ENCODE measurements at places on chromosomes 11 and 22.

- no peak for DNase-seq
Measured at GRCh38 chr11:128835741-128836430, 31.2 kb downstream of the KCNJ1 start.

- no peak for DNase-seq
Measured at GRCh38 chr11:120840661-120841060, 183.2 kb upstream of the TBCEL start.

GRCh38 chr22:44618400-44618799, 83.6 kb upstream of the PRR5 start:
- no peak for DNase-seq

- no peak for DNase-seq
Measured at GRCh38 chr11:127000981-127001380, 411 bp upstream of the KIRREL3 start.

DNA sequence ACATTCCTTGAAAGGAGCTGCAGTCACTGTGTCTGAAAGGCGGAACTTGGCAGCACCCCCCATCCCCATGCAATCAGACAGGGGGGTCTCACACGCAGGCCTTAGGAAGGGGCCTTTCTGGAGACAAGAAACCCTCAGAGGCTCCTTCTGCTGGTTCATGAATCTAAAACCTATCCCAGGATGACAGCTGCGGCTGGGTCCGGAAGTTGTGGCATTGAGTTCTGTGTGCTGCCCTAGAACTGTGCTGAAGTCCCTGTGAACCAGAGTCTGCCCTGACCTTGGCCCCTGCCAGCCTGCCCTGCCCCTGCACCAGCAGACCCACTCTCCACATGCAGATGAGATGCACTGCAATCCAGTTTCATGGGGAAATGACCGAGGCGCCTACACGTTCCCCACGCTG, 268.0 kb downstream of the CTTN start:
- no peak for DNase-seq

DNA sequence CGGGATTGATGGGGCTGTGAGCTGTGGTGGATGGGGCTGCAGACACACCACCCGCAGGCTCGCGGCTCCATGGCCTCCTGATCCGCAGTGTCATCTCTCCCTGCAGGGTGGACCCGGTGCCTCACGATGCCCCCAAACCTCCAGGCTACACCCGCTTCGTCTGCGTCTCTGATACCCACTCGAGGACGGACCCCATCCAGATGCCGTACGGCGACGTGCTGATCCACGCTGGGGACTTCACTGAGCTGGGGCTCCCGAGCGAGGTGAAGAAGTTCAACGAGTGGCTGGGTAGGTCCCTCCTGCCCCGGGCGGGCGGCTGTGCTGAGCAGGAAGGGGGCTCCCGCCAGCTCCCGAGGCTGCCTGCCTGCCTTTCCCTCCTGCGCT, 23.1 kb downstream of the MPPED1 start:
- no peak for DNase-seq

GRCh38 chr11:88352139-88352538, 14.6 kb upstream of the CTSC start:
- DNase-seq = no peak

DNA sequence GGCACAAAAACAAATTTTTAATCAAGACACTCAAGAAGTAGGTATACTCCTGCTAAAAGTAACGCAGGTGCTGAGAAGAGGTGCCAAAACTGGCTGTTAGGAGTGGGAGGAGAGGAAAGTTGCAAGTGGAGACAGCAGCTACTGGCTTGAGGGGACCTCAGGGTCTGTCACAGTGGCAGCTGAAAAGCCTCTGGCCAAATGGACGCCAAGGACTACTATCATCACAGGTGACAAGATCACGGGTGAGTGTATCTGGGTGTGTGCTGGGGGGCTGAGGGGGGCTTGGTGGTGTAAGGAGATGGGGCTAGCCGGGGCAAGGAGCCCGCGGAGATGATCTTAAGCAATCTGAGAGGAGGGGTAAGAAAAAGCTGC, 687 bp downstream of the ZNF202 start:
- DNase-seq = no peak

DNA sequence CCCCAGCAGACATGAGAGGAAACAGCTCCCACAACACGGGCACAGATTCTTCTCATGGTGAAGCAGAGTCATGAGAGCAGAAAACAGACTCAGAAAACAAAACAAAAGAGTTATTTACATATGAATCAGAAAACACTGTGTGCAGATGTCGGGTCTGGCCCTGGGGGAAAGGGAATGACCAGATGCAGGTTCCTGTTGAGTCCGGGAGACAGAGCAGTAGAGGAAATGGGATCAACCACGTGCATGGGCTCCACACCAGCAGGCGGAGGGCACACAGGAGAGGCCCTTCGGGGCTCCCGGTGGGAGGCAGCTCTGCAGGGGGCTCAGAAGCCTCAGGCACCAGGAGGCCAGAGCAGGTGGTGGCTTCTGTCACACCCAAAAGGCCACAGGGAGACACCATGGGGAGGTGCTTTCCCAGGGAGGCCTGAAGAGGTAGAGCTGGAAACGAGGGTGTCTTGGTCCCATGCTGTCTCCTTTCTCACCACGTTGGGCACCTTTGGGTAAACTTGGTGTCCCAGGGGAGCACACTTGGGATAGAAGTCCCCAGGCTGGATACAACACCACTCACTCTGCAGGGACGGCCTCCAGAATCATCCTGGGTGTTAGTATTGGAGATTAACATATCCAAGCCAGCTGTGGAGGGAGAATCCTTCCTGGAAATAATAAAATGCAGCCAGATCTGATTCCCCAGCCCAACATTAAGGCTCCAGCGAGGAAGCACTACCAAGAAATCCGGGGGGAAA, 764.7 kb downstream of the BRD1 start:
- DNase-seq = no peak

GRCh38 chr22:46363611-46364321, 28.3 kb downstream of the TRMU start:
- DNase-seq = no peak

GRCh38 chr11:72534371-72535193, 100.3 kb upstream of the CLPB start:
- DNase-seq = no peak

DNA sequence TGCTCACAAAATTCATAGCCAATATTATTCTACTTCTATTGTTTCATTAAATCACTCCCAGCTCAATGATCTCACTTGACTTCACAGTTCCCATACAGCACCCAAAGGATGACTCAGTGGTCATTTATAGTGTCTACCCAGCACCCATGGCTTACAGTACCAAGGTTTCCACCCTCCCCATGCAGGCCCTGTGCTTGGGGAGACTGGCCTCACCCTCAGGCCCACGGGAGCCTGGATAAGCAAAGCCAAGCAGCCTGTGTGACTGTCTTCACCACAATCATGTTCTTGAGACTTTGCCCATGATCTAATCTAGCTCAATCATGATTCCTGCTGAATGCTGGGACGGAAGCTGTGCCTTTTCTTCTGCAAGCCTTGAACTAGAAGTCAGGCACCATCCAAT, 97.6 kb downstream of the SLC36A4 start:
- DNase-seq = no peak

- no peak for DNase-seq
Measured at GRCh38 chr22:49192180-49192856, 635.4 kb downstream of the BRD1 start.

DNA sequence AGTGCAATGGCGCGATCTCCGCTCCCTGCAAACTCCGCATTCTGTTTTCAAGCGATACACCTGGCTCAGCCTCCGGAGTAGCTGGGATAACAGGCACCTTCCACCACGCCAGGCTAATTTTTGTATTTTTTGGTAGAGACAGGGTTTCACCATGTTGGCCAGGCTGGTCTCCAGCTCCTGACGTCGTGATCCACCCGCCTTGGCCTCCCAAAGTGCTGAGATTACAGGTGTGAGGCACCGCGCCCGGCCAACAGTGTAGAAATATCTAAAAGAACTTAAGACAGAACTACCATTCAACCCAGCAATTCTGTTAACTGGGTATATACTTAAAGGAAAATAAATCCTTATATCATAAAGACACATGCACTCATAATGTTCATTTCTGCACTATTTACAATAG, 335.3 kb upstream of the LUZP2 start:
- DNase-seq = no peak

DNA sequence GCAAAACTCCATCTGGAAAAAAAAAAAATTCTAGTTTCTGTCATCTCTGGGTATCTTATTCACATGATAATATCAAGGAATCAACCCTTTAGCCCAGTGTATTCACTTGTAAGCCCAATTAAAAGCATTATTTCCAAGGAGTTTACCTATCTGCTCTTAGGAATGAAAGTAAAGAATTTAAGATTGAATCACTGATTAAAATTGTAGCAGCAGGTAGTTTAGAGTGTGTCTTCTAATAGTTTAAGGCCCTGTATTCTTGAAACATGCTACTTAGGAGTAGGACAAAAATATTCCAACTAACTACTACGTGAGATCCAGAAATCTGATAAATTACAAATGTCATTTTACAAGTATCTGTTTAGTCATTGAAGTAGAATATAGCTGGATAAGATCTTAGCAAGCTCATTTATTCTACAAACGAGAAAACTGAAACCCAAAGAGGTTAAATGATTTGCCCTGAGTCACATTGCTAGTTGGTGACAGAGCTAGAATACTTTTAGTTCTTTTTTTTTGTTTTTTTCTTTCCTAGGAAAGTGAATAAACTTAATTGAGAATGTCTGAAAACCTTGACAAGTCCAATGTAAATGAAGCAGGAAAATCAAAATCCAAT, 4.0 kb downstream of the TCP11L1 start:
- DNase-seq = no peak

DNA sequence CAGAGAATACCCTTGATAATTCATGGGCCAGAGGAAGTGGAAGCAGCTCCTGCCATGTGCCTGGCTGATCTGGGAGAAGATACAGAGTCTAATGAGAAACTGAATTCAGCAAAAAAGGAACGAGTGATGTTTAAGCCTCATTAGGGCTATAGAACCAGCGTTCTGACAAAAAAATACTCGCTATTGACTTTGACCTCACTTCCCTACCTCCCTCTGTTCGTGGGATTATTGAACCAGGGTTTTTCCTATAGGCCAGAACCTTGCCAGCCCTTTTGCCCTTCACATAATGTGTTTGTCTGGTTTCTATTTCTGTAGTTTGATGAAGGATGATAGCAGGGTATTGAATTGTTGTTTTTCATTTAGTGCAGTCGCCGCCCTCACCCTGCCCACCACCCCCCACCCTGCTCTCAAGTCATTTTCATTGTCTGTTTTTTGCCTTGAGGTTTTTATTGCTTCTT, 7.6 kb upstream of the RBFOX2 start:
- DNase-seq = no peak

GRCh38 chr22:30649430-30650007, 13.9 kb downstream of the SLC35E4 start:
- peak; percentile 82 for DNase-seq

GRCh38 chr11:95734009-95734572, 55.5 kb downstream of the FAM76B start:
- no peak for DNase-seq

DNA sequence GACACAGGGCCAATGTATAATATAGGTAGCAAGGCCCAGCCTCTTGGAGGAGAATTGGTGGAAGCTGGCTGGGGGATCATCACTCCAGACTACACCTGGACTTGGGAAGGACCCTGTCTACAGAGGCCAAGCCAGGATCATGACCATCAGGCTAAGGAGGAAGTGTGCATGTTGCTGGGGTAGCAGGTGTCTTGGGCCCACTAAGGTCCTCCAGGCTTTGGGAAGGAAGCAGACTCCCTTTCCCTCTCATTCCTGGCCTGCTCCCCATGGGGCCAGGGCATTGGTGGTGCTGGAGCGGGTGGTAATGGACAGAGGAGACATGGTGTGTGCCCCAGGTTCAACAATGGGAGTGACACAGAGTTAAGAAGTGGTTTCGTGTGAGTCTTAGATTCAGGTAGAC, 16.0 kb upstream of the TUB start:
- no peak for DNase-seq

GRCh38 chr22:22210375-22210774, 34.2 kb upstream of the VPREB1 start:
- DNase-seq = peak; percentile 37

- no peak for DNase-seq
Measured at GRCh38 chr11:32529994-32530588, 53.5 kb upstream of the EIF3M start.

GRCh38 chr11:118819334-118820024, 28.5 kb upstream of the DDX6 start:
- no peak for DNase-seq

- DNase-seq = no peak
Measured at GRCh38 chr11:69351460-69351859, 57.5 kb downstream of the MYEOV start.

DNA sequence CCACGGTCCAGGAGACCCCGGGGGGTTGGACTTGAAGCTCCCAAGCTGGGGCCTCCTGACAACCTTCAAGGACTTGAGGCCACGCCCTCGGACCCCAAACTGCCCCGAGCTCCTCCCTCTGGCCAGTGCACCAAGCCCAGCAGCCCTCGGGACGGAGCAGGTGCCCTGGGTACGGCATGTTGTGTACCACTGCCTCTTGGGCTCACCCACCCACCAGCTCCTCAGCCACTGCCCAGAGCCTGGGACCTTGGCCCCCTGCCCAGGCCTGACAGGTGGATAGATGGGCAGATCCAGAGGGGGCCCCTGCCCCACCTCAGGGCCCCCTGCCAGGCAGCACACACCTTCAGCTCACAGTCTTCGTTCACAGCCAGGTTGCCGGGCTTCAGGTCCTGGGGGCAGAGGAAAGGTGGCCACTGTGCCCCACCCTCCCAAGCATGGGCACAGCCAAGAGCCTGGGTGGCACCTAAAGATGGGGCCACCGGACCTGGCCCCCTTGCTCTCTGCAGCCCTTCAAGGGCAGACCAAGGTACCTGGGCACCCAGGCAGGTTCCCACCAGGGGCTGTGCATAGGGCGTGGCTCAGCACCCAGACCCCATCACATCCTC, 5.1 kb downstream of the MAPK12 start:
- no peak for DNase-seq

GRCh38 chr22:36999463-36999862, 19.8 kb downstream of the TST start:
- DNase-seq = no peak

DNA sequence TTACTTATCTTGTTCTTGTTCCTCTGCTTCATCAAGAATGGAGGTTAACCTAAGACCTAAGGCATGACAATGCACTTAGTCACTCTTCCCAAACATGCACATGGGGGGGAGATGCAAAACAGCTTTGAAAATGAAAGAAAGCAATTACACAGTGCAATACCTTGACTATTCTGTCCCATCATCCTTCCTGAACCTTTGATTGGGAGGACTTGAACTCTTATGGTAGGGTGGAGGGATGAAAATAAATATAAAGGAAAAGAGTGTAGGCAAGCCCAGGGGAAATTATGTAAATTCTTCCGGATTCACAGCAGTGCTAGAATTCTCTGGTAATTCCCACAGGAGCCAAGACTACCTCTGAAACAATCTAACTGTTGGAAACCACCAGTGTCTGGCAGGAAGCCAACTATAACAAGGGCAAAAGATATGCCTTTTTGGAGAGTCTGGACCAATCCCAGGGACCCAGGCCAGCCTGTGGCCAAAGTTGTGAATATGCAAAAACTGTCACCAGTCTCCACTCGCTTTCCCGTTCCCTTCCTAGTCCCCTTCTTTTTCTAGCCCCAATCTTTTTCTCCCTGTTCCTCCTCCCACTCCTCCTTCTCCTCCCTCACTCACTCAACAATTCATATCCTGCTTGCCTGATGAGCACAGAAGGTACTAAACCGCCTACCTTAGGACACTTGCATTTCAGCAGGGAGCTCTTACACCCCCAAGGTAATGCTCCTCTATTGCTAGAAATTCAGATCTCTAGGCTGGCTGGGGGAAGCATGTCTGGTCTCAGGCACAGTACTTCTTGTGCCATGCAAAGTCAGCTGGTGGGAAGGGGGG, 2.5 kb upstream of the RCN1 start:
- no peak for DNase-seq

Measured in stimulated activated CD8-positive, alpha-beta memory T cell treated with anti-CD3 and anti-CD28 coated beads, Interleukin-2, amount 100 ng/mL, for 48 hours (primary cell).